ENCODE measurements at places on chromosomes 1 and 21.

GRCh38 chr1:164618202-164618564 lies 59.2 kb downstream of the PBX1 start:
- ATAC-seq: no peak

DNA sequence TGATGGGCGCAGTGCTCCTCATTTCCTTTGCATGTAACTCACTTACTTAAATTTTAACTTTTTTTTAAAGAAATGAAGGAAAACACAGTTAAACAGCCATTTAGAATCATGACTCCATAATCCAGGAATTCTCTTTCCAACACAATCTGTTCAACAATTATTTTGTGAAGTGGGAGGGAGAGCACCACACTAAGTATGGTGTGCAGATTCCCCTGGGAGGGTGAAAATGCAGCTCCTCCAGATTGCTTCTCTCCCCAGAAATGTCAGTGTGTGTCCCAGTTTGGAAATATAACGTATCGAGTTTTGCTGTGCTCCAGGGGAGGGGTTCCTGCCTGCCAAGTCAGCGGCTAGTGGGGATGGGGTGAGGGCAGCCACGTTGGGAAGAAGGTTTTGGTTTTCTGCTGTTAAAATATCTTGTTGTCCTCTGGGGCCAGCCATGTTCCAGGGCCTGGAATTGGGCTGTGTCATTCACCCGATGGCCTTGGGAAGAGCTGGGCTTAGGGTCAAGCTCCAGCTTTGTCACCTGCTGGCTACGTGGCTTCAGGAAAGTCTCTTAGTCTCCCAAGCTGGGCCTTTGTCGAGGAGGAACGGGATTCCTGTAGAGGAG lies 17.3 kb upstream of the DISP3 start:
- no peak for ATAC-seq

- peak; percentile 22 for ATAC-seq
Measured at GRCh38 chr21:15058854-15059263, 5.9 kb downstream of the NRIP1 start.

DNA sequence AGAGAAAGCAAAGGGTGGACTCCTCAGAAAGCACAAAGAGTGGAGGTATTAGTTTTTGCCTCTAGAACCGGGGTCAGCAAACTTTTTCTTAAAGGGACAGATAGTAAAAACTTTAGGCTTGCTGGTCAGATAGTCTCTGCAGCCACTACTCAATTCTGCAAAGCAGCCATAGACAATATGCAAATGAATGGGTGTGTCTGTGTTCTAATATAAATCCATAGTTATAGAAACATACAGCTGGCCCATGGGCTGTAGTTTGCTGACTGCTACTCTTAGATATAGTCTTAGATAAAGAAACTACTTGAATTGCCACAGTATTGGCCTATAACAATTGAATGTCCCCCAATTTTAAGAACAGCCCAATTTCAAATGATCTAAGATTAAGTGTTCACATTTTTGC lies 101.6 kb upstream of the CACHD1 start:
- peak; percentile 91 for ATAC-seq

DNA sequence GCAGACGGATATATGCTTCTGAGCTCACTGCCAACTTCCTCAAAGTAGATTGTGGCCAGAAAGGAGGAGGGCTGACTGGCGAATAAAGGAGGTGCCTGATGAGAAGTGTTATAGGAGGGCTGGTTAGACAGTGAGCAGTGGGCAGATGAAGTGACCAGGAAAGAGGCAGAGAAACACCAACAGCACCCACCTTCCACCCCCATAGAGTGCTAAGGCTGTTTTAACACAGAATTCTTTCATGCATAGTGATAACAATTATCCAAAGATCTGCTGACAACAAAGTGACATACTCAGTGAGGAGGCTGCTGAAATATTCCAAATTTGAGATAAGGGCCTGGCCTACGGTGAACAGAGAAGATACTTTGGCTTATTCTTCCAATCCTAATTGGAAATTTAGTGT lies 21.2 kb upstream of the MTR start:
- ATAC-seq: no peak

GRCh38 chr21:38645282-38645681 lies 147.0 kb upstream of the ERG start:
- no peak for ATAC-seq

DNA sequence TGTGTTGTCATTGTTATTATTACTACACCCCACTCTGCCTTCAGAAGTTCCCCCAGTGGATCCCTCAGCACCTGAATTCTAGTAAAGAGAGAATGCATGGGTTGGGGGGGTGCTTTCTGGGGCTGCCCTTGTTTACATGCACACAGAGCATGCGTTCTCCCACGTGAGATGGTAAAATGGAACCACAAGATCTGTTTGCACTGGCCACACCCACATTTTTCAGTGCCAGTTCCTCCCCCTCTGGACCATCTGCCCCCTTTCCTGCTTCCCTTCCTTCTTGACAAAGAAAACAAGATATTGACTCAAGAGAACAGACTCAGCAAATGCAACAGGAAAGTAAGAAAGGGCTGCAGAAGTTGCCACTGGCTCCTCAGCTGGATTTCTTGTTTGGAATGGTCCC lies 8.9 kb downstream of the SLC6A17 start:
- ATAC-seq: no peak

DNA sequence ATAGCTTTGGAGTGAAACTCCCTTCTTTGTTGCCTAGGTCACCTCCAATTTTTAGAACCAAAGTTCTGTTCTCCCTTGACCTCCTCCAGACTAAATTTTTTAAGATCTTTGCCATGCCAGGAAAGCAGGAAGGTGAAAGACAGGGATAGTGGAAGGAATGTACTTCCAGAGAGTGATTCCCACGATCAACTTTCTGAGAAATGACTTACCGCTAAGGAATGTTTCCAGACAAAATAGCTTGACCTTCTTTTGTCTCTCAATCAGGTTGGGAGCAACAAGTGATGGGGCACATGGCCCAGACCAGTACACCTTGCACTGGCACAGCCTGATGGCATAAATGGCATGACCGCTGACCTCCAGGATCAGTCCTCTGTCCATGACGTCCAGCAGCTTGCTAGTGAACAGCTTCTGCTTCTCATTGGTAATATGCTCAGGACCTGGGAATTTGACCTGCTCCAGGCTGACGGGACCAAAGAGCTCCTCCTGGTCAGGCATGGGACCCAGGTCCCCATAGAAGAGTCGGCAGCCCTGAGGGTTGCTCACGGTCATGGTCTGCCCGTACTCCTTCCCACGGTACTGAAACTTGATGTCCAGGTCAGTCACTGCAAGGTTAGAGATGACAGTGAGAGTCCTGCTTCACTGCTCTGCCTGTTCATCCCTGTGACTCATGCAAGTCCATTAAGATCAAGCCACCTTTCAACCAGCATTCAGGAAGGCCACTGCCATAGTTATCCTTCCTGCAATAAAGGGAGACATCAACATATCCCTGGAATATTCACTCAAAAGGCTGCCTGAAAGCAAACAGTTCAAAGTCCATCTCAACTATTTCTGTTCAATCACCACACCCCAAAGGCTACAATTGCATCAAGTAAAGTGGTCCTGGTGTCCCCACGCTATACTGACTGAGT lies 6.2 kb upstream of the C1orf74 start:
- ATAC-seq: no peak

DNA sequence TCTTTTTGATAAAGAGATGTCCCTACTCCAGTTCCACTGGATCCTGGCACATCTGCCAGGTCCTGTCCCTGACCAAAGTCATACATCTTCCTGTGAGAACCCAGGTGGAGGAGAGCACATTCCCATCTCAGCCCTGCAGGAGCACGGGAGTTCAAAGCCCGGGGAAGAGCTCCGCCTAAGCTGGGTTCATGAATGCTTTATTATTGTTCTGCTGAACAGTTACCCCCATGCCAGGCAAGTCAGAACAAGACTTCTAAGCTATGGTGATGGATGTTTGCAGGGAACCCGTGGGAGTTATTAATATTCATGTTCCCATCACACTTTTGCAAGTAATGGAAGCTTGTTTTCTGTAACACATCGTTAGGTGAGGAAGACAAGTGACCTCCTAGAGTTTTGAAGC lies 62.9 kb downstream of the SEC16B start:
- no peak for ATAC-seq

Data from motor neuron (in vitro differentiated cells).